Lower lobe of right lung (tissue), 2 donors: ENCODE measurements at places on chromosomes 4 and X. TPM values are rescaled to one million over a fixed set of nuclear protein-coding genes. Genes with fewer than 3 reads are reported as not detected.

GRCh38 chr4:105350859-105351490 is 122.9 kb downstream of the PPA2 start:
- DNase-seq = no peak
- H3K27me3 ChIP-seq = no peaks in the 10 kb centered on the region
- no peak overlapping the region for H3K4me3 ChIP-seq
- no peaks in the 10 kb centered on the region for H3K4me1 ChIP-seq
- no peaks in the 10 kb centered on the region for H3K36me3 ChIP-seq

DNA sequence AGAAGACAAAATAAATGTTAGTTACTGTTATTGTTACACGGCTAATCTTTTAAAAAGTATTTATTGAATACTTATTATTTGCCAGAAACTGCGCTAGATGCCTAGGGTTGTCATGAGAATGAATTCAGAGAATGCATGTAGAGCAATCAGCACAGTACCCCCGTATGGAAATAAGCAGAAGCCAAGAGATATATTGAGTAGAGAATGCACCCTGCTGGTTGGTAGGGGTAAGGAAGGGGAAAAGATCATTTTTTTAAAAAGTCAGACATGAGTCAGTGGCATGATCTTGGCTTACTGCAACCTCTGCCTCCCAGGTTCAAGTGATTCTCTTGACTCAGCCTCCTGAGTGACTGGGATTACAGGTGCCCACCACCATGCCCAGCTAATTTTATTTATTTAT is 13.1 kb upstream of the DRP2 start:
- no peaks in the 10 kb centered on the region for H3K4me1 ChIP-seq
- no peak for DNase-seq
- H3K27ac ChIP-seq = no peak overlapping the region

- no peak overlapping the region for H3K4me3 ChIP-seq
- no peaks in the 10 kb centered on the region for H3K36me3 ChIP-seq
- H3K27me3 ChIP-seq = no peaks in the 10 kb centered on the region
- DNase-seq = no peak
- H3K4me1 ChIP-seq = no peaks in the 10 kb centered on the region
Measured at GRCh38 chr4:143653031-143653430, 47.4 kb downstream of the FREM3 start.

- H3K4me3 ChIP-seq = no peak overlapping the region
- DNase-seq = no peak
- H3K4me1 ChIP-seq = no peaks in the 10 kb centered on the region
- no peaks in the 10 kb centered on the region for H3K36me3 ChIP-seq
- no peak overlapping the region for H3K27ac ChIP-seq
Measured at GRCh38 chr4:98744372-98745150, 86.2 kb upstream of the TSPAN5 start.

GRCh38 chr4:41060352-41061334 is 153.7 kb downstream of the APBB2 start:
- H3K27me3 ChIP-seq = no peaks in the 10 kb centered on the region
- H3K36me3 ChIP-seq = no peaks in the 10 kb centered on the region
- no peak overlapping the region for H3K4me3 ChIP-seq

The PGAM4 gene
- total RNA-seq = not detected

The CXCL13 gene
- total RNA-seq = not detected

DNA sequence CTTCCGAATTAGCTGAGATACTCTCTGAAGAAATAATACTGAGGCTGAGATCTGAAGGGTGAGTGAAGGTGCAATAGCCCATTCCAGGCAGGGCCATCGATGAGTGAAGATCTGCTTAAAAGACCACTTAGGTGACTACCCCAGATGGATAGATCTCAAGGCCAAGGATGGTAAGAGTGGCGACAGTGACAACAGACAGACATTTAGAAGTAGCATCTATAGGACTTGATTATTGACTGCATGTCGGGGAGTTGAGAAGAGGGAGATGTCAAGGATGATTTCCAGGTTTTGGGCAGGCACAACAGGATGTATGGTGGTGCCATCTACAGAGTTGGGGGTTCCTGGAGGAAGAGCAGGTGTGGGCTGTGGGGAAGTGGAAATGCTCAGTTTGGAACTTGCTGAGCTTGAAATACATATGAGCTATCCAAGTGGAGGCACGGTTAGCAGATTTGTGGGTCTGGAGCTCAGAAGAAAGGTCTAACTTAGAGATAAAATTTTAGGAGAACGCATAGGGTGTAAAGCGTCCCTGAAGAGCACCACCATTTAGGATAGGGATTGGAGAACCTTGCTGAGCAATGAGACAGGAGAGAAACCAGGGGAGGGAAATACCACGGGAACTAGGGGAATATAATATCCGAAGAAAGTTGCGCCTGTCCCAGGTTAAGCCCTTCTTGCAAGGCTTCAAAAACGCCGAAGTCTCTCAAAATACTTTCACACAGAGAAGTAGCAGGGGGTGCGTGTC is 688 bp downstream of the UFSP2 start:
- peaks cover 36% of the 10 kb centered on the region for H3K4me1 ChIP-seq
- peak overlapping the region; percentile 74 for H3K4me3 ChIP-seq
- no peak for DNase-seq
- peak overlapping the region; percentile 97 for H3K27ac ChIP-seq

GRCh38 chr4:84218031-84218430 is 281.1 kb downstream of the NKX6-1 start:
- H3K27ac ChIP-seq = no peak overlapping the region
- no peaks in the 10 kb centered on the region for H3K36me3 ChIP-seq
- no peak overlapping the region for H3K4me3 ChIP-seq
- no peaks in the 10 kb centered on the region for H3K27me3 ChIP-seq
- no peaks in the 10 kb centered on the region for H3K4me1 ChIP-seq
- DNase-seq = no peak

GRCh38 chrX:120559804-120560203 is 958 bp downstream of the CUL4B start:
- H3K27ac ChIP-seq = peak overlapping the region; percentile 96
- no peaks in the 10 kb centered on the region for H3K27me3 ChIP-seq
- no peak for DNase-seq
- H3K4me3 ChIP-seq = peak overlapping the region; percentile 63
- H3K36me3 ChIP-seq = peaks cover 21% of the 10 kb centered on the region

DNA sequence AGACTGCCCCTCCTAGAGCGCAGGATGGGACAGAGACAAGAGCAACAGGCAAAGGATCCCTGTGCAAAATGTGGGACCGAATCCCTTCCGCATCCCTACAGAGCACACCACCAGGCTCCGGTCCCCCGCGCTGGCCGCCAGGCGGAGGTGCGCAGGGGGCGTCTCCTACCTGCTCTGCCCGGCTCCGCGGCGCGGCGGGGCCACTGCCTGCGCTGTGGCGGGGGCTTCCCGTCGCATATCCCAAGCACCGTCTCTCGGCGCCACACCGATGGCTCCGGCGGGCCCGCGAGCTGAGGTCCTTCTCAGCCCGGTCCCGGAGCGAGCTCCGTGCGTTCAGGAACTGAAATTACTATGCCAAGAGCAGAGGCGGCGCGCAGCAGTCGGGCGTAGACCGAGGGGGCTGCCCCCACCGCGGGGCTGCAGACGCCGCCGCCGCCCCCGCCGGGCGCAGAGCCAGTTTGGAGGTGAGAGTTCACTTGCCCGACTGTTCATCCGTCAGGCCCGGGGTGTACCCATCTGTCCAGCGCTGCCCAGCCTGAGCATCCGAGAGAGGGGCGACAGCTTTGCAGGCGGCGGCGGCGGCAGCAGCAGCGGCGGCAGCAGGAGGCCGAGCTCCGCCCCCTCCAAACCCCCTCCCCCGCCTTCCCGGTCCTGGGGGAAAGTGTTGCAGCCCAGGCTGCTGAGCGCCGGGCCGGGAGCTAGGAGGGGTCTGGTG is at the start of gene GPRIN3:
Gene GPRIN3, minus strand, starts transcription at position 355 of the 715 bp plus-strand sequence. CDS start 57,690 bp downstream, outside the sequence.
- no peaks in the 10 kb centered on the region for H3K36me3 ChIP-seq
- peaks cover 18% of the 10 kb centered on the region for H3K4me1 ChIP-seq
- peak; percentile 85 for DNase-seq
- peak within 1 kb of the TSS; percentile 86 for H3K27ac ChIP-seq

- H3K36me3 ChIP-seq = no peaks in the 10 kb centered on the region
- H3K27me3 ChIP-seq = no peaks in the 10 kb centered on the region
- H3K4me3 ChIP-seq = no peak overlapping the region
- no peaks in the 10 kb centered on the region for H3K4me1 ChIP-seq
- DNase-seq = no peak
- H3K27ac ChIP-seq = no peak overlapping the region
Measured at GRCh38 chrX:16160729-16161128, 6.6 kb upstream of the MAGEB17 start.

GRCh38 chr4:88098993-88099752 is 59.3 kb downstream of the ABCG2 start:
- no peak overlapping the region for H3K4me3 ChIP-seq
- H3K27ac ChIP-seq = no peak overlapping the region
- H3K4me1 ChIP-seq = no peaks in the 10 kb centered on the region
- no peaks in the 10 kb centered on the region for H3K36me3 ChIP-seq
- no peak for DNase-seq

- H3K4me1 ChIP-seq = no peaks in the 10 kb centered on the region
- H3K4me3 ChIP-seq = no peak overlapping the region
- no peaks in the 10 kb centered on the region for H3K36me3 ChIP-seq
- H3K27ac ChIP-seq = no peak overlapping the region
Measured at GRCh38 chr4:179671609-179672008, 2229.4 kb upstream of the AGA start.

GRCh38 chr4:118836301-118837120 is 585 bp upstream of the SEC24D start:
- DNase-seq = peak; percentile 61
- peak overlapping the region; percentile 91 for H3K4me3 ChIP-seq
- H3K36me3 ChIP-seq = peaks cover 19% of the 10 kb centered on the region
- peaks cover 31% of the 10 kb centered on the region for H3K4me1 ChIP-seq
- no peaks in the 10 kb centered on the region for H3K27me3 ChIP-seq
- peak overlapping the region; percentile 95 for H3K27ac ChIP-seq

The TEX13A gene
- not detected for total RNA-seq

DNA sequence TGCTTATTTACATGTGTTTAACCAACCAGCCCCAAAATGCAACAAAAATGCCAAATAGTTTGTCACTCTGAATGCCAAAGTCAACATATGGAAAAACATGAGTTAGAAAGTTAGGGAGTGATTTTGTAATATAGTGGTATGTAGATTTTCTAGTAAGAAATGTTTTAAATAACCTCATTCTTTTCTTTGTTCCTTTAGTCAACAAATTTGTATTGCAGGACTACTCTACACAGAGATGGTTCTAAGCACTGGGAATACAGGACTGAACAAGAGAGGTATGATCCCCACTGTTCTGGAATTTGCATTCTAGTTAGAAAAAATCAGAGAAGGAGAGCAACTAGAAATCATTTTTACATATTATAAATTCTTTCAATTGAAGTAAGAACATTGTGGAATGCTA is 218.8 kb upstream of the ANXA10 start:
- no peaks in the 10 kb centered on the region for H3K27me3 ChIP-seq
- DNase-seq = no peak
- H3K27ac ChIP-seq = no peak overlapping the region

The ARSH gene
- total RNA-seq = not detected

- peaks cover 9% of the 10 kb centered on the region for H3K36me3 ChIP-seq
- peak overlapping the region; percentile 56 for H3K27ac ChIP-seq
- DNase-seq = peak; percentile 60
Measured at GRCh38 chrX:154457491-154458115, 478 bp upstream of the PLXNA3 start.

The SOX3 gene
- not detected for total RNA-seq

- no peak overlapping the region for H3K27ac ChIP-seq
- H3K4me3 ChIP-seq = no peak overlapping the region
- H3K4me1 ChIP-seq = no peaks in the 10 kb centered on the region
- no peak for DNase-seq
Measured at GRCh38 chrX:133365871-133366611, 49.2 kb downstream of the GPC4 start.

DNA sequence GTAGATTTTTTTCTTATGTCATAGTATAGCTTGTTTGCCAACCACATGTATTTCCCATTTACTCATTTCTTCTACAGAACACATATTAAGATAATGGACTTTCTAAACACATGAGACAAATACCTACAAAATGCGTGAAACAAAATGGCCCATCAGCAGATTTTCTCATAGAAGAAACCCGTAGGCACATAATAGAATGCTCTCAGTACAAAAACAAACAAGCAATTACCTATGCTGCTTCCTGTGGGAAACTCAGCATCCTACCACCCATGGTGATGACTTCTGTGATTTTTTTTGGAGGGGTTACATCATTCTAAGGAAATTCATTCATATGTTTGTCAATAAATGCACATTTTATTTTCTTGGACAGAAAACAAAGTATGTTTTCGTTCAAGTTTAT is 343.6 kb downstream of the SPRY1 start:
- no peak overlapping the region for H3K4me3 ChIP-seq
- H3K36me3 ChIP-seq = no peaks in the 10 kb centered on the region
- H3K4me1 ChIP-seq = peaks cover 24% of the 10 kb centered on the region
- H3K27ac ChIP-seq = no peak overlapping the region

DNA sequence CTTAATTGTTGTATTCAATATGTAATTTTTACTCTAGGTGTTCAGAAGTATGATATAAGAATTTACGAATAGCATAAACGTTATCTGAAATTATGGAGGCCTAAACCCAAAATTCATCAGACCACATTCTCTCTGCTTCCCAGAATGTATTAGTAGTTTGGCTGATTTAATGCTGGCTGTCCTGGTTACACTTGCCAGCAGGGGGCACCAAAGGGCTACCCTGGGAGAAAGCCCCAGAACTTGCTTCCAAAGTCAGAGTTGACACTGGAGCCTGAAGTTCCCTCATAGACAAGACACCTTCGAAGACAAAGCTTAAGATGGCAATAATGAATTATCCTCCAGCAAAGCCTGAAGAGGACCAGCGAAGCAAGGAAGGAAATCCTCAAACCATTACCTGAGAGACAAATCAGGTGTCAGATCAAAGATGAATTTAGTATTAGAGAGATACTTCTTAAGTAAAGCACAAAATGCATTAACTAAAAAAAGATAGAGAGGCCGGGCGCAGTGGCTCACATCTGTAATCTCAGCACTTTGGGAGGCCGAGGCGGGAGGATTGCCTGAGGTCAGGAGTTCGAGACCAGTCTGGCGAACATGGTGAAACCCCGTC is 11.3 kb upstream of the ANOS1 start:
- no peak overlapping the region for H3K27ac ChIP-seq
- H3K27me3 ChIP-seq = no peaks in the 10 kb centered on the region
- no peaks in the 10 kb centered on the region for H3K4me1 ChIP-seq
- no peaks in the 10 kb centered on the region for H3K36me3 ChIP-seq

DNA sequence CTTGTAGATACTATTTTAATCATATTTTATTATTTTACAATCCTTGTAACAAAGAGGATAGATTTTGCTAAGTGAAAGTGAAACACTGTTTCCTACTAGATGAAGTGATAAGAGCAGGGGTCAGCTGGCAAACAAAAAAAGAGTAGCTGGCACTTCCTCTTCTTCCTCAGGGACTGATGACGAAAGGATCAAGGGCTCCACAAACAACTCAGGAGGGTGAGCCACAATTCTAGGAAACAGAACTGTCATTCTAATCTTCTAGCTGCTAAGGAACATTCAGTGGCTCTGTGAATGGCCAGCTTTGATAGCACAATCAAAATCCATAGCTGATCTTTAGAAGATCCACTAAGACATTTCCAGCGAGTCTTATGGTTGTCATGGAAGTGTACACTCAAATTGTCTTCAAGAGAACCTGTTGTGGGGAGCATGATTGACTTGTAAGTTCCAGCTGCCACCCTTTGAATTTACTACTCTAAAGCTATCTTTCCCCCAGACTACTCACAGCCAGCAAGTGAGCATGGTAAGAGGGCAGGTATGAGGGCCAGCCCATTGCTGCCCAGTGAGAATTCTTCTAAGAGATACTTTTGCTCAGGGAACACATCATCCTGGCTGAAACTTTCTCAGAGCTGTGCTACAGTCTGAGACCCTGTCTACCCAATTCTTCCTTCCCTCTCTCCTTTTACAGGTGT is 275.7 kb upstream of the RASGEF1B start:
- peak overlapping the region; percentile 14 for H3K27ac ChIP-seq
- H3K4me3 ChIP-seq = no peak overlapping the region
- peaks cover 15% of the 10 kb centered on the region for H3K4me1 ChIP-seq
- no peaks in the 10 kb centered on the region for H3K27me3 ChIP-seq
- no peak for DNase-seq

The PCDH19 gene
- total RNA-seq = 0.27 TPM

The DSPP gene
- total RNA-seq = not detected
